Activated CD4-positive, CD25-positive, alpha-beta regulatory T cell (primary cell): ENCODE measurements at places on chromosomes 4 and X.

DNA sequence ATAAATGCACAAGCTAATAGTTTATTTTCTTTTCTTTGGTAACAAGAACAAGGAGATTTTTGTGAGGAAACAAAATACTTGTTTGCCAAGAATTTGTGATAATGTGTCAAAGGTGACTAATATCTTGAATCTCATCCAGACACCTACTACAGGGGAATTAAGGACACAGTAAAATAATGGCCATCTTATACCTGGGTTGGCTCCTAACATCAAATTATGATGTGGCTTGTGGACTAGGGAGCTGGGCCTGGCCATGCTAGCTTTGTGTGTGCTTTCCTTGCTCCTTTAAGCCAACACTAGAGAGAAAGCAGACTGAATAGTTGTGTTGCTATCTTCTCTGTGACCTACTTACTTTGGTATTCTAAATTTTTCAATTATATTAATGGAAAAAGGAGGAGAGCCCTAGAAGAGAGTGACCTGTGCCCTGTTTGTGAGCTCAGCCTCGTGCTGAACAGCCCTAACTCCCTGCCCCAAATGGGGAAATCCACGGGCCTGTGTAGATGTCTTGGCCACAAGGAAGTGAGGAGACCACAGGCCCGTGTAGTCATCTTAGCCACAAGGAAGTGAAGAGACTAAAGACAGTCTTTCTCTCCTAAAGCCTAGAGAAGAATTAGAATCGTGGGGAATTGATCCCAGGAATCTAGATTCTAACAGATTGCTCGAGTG, 23.3 kb downstream of the ARHGAP24 start:
- DNase-seq = peak; percentile 0

- no peak for DNase-seq
Observed at GRCh38 chrX:118347736-118348135, 1.8 kb downstream of the WDR44 start.

DNA sequence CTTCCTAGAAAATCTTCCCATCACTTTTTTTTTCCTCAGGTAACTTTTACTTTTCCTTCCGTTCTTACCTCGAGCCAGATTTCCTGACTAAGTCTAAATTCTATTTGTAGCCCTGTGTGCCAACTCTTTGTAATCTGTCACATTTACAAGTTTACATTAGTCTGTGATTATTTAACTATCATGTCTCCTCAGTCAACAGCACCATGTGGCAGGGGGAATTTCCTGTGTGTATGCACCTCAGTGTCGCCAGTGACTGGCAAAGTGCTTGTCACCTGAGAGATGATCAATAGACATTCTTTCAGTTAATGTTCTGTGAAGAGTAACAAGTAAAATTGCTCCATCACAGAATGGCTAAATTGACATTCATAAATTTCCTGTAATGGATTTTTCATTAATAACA, 468.5 kb downstream of the PDGFC start:
- no peak for DNase-seq

- DNase-seq = no peak
Observed at GRCh38 chrX:31333165-31333831, 261.5 kb upstream of the FTHL17 start.

DNA sequence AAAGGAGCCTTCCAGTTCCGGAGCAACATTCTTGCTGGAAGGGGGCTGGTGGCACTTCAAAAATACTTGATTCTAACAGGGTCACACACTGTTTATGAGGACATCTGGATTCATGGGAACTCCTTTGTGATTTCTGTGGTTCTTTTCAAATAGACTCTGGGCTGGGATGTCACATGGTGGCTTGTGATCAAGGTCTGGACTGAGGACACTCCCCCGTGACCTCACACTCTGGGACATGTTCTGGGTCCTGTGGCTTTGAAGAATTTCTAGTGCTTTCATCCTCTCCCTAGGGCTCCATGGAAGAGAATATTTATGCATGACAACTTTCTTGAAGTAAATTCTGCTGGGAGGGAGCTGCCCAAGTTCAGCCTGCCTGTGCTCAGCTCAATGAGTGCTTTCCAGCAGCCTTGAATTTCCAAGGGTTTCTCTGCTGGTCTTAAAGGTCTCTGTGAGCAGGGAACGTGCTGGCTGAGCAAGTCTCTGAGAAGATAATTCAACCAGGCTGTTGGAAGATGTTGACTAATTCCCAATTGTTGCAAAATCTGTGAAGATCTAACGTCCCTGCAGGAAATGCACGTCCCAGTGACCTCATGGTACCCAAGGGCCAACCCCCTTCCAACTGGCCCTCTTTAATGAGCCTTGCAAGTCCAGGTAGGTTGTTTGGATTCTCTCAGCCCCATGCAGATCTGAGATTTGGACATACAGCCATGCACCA, 36.3 kb downstream of the GPR143 start:
- DNase-seq = no peak

GRCh38 chr4:81704461-81704860, 232.8 kb upstream of the RASGEF1B start:
- no peak for DNase-seq

DNA sequence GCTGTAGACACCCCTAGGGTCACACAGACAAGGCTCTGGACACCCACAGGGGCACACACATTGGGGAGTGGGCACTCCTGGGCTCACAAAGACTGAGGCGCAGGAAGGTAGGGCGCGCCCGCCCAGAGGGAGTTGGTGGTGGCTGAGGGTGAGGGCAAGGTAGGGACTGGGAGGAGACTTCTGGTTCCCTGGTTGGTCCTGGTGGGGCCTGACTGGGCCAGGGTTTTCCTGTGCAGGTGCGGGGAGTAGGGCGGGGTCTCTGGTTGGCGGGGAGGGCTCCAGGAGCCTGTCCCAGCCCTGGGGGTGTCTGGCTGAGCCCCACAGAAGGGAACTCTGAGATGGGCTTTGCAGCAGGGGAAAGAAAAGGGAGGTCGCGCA, 6.7 kb upstream of the WAS start:
- no peak for DNase-seq

GRCh38 chr4:70948665-70949260, 44.7 kb upstream of the DCK start:
- DNase-seq = no peak

DNA sequence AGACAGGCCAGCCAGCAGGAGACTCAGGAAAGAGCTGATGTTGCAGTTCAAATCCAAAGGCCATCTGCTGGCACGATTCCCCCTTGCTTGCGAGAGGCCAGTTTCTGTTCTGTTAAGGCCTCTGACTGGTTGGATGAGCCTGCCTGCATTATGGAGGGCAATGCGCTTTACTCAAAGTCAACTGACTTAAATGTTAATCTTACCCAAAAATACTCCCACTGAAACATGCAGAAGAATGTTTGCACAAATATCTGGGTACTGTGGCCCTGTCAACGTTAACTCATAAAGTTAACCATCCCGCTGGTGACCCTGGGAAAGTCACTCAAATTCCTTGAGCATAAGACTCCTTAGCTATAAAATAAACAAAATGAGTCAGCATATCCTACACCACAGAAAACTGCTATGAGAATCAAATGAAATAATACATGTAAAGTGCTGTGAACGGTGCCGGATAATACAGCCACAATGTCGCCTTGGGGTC, 326.4 kb downstream of the EVC2 start:
- DNase-seq = no peak

DNA sequence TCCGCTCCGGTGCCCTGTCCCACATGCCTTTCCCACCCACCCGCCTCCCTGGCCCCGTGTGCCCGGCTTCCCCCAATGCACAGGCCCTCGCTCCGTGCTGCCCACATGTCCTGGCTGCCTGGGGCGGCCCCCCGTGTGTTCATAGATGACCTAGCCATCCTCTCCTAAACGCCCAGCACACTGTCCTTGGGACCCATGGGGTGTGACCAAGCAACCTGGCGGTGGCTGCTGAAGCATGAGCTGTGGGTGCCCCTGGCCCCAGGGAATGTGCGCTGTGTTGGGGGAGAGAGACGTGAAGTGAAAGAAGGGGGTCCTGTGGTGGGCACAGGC, 28.3 kb downstream of the MAEA start:
- no peak for DNase-seq

GRCh38 chr4:168637872-168638756, 141.3 kb downstream of the PALLD start:
- no peak for DNase-seq

GRCh38 chr4:146844761-146845160, 100.9 kb downstream of the TTC29 start:
- DNase-seq = no peak

GRCh38 chr4:117478702-117479101, 393.3 kb upstream of the TRAM1L1 start:
- no peak for DNase-seq

- no peak for DNase-seq
Observed at GRCh38 chrX:13759152-13759718, 24.7 kb downstream of the OFD1 start.

- no peak for DNase-seq
Observed at GRCh38 chrX:106220177-106220576, 52.1 kb downstream of the PWWP3B start.

- DNase-seq = no peak
Observed at GRCh38 chr4:144816668-144817067, 170.7 kb downstream of the HHIP start.

DNA sequence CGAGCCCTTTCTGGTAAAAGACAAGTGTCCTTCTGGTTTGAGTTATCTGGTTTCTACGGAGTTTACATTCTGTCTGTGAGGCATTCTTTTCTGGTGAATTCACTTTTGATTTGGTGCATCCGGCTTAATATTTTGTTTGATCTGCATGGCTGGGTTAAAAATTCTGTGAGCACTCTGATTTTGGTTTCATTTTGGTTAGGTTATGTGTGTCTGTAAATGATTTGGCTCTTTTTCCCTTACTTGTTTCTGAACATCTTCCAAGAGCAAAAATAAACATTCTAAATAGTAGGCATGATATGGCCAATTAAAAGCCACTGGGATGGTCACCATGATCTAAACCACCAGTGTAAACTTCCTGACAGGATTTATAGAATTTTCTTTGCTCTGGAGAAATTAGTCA, 85.7 kb upstream of the PTPN13 start:
- DNase-seq = no peak
